IPS DF 6.9 (cell line): ENCODE measurements at places on chromosomes 3 and 15.

GRCh38 chr3:12932754-12933153 lies 91.4 kb upstream of the RPL32 start:
- DNase-seq = no peak

DNA sequence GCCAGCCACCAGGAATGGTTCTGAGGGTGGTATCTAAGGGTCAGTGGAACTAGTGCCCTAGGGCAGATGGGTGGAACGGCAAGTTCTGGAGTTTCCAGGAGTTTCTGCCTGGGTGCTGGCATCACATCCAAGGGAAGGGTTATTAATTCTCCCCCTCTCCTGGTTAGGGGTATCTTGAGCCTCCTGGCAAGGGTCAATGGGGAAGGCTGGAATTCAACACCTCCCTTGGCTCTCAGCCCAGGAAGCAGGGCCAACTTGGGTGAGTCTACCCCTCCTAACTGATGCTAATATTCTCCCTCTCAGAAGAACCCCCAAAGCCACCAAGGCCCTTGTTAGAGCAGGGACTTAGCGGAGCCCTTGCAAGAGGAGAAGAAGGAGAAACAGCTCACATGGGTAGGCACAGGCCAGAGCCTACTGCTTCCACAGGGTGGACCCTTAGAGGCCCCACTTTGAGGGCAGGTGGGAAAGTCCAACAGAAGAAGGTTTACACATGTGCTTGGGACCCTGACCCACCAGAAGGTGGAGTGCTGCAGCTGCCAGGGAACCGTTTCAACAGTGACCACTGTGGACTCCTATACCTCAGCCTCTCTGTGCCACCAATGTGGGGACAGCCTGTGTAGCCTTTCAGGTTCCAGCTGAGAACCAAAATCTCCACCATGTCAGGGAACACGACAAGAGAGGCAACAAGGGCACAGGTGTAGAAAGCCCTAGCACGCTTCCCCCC lies 3.3 kb downstream of the TMEM115 start:
- DNase-seq = no peak

- DNase-seq = no peak
Observed at GRCh38 chr3:7461202-7461825, 600.4 kb downstream of the GRM7 start.

GRCh38 chr15:38029736-38030135 lies 95.3 kb downstream of the TMCO5A start:
- DNase-seq = no peak

DNA sequence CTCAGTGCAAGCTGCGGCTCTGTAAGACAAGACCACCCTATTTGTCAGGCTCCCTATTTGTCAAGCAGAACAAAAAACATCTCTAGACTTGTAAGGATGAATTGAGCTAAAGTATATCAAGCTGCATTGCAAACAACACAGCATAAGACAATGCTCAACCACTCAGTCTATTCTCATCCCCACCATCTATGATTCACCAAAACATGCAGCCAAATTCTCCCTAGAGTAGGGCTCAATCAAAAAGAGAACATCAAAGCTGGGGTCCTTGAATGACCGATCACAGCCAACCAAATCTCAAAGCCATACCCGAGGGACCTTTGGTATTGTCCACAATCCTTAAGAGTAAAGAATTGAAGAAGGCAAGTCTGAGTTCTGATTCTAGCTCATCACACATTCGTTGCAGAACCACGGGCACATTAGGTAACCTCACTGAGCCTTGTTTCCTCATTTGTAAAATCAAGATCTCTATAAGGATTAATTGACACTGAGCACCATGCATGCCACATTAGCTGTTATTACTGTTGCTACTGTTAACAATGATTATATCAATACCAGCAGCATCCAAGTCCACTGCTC lies 31.2 kb downstream of the RFTN1 start:
- DNase-seq = no peak
